ENCODE measurements at places on chromosomes 4 and X.

GRCh38 chr4:125357675-125358074 lies 42.9 kb downstream of the FAT4 start:
- DNase-seq: no peak

GRCh38 chr4:3307060-3307459 lies 14.2 kb downstream of the RGS12 start:
- no peak for DNase-seq

GRCh38 chrX:22520128-22520828 lies 247.6 kb downstream of the CBLL2 start:
- DNase-seq: peak; percentile 85

DNA sequence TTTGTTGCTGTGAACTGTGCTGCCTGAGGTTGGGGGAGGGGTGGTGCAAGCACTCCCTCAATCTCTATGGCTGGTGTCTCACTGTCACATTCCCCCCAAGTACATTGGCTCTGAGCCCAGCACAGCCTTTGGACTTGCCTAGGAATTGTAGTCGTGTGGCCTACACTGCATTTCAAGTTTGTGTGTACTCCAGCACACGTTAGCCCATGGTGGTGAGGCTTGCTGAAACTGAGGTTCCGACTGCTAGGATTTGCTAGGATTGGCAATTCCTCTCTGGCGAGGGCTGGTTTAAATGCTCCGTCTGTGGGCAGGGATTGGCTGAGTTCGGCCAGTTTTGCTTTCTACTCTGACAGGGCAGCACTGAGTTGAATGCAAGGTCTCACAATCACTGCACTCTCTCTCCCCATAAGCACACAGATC lies 121.7 kb upstream of the CXXC4 start:
- DNase-seq: no peak

DNA sequence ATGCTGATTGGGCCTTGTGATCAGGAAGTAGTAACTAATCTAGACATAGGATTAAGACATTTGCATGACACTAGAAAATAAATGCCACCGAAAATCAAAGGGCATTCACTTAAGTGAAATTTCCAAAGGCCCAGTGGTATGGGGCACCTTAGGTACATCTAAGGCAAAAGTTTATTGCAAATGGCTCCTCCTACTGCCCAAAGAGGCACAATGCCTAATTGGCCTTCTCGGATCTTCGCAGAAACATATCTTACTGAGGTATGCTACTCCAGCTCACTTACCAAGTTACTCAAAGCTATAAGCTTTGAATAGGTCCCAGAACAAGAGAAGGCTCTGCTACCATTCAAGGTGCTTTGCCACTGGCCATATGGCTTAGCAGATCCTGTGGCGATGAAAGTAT lies 174.8 kb upstream of the CXCL13 start:
- no peak for DNase-seq

DNA sequence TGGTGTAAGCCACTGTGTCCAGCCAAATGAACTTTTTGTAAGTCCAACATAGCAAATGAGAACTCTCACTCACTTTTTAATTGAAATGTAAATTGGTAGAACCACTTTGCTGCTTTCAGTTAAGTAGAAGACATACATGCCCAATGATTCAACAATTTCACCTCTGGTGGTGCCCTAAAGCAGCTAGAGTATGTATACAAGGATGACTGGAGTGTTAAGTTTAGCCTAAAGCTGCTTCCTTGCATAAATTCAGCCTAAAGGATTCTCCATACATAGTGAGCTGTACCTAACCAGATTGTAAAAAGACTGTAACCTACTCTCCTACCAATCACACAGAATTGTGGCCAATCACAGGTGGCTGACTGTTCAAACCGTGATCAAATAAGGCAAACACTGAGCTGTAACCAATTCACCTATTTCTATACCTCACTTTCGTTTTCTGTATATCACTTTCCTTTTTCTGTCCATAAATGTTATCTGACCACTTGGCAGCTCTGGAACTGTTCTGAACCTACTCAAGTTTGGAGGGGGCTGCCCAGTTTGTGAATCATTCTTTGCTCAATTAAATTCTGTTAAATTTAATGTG lies 39.9 kb downstream of the PDS5A start:
- DNase-seq: no peak

DNA sequence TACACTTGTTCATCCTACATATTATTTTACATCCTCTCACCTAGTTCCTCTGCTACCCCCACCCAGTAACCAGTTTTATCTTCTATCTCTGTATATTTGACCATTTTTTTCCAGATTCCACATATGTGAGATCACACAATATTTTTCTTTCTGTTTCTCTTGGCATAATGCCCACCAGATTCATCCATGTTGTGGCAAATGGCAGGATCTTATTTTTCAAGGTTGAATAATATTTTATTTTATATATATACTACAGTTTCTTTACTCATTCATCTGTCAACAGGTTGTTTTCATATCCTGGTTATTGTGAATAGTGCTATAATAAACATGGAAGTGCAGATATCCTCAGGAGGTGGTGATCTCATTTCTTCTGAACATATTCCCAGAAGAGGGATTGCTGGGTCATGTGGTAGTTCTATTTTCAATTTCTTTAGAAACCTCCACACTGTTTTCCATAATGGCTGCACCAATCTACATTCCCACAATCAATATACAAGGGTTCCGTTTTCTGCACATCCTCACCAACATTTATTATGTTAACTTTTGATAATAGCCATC lies 48.2 kb downstream of the THAP9 start:
- peak; percentile 29 for DNase-seq

DNA sequence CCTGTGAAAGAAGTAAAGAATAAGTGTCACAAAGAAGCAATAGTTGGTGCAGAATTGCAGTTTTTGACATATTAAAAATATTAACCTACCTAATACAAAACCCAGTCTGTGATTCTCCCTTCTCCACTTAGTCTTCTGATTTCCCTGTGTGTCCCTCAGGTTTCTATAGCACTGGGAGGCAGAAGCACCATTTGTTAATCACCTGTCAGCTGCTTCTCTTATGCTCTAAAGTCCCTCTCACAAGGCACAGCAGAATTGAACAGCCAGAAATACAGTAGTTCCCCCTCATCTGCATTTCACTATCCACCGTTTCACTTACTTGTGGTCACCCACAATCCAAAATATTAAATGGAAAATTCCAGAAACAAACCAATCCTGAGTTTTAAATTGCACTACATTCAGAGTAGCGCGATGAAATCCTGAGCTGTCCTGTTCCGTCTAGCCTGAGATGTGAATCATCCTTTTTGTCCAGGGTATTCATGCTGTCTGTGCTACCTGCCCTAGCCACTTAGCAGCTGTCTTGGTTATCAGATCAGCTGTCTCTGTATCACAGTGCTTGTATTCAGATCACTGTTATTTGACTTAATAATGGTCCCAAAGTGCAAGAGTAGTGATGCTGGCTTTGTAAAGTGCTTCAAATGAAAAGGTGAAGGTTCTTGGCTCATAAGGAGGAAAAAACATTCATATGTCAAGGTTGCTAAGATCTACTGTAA lies 984.1 kb upstream of the GRID2 start:
- DNase-seq: no peak

DNA sequence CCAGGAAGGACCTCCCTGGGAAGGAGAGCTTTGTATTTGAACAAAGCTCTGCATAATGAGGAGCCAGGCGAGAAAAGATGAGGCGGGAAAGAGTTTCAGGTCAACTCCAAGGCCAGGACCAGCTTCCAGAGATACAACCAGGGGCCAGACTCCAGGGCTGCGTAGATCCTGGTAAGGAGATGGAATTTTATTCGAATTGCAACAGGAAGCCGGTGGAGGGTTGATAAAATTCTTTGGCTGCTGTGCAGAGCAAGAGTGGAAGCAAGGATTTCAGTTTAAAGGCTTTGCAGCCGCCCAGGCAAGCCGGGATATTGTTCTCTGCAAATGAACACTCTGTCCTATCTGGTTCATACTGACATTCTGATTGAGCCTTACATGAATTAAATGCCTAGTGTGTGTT lies 40.2 kb upstream of the CBR4 start:
- DNase-seq: no peak

- no peak for DNase-seq
These were observed 245.5 kb upstream of the SLC7A11 start for GRCh38 chr4:138487670-138488069.

GRCh38 chr4:124121461-124121971 lies 591.0 kb downstream of the ANKRD50 start:
- peak; percentile 84 for DNase-seq

- DNase-seq: peak; percentile 50
These were observed at the start of gene SLC9B2 for GRCh38 chr4:103076747-103077347. SLC9B2 (minus strand) TSS chr4:103076761; CDS start chr4:103067550, 9,211 bp downstream.

GRCh38 chrX:16172391-16172790 lies 5.1 kb downstream of the MAGEB17 start:
- no peak for DNase-seq

GRCh38 chrX:7146703-7147412 lies 654 bp upstream of the STS start:
- DNase-seq: no peak

DNA sequence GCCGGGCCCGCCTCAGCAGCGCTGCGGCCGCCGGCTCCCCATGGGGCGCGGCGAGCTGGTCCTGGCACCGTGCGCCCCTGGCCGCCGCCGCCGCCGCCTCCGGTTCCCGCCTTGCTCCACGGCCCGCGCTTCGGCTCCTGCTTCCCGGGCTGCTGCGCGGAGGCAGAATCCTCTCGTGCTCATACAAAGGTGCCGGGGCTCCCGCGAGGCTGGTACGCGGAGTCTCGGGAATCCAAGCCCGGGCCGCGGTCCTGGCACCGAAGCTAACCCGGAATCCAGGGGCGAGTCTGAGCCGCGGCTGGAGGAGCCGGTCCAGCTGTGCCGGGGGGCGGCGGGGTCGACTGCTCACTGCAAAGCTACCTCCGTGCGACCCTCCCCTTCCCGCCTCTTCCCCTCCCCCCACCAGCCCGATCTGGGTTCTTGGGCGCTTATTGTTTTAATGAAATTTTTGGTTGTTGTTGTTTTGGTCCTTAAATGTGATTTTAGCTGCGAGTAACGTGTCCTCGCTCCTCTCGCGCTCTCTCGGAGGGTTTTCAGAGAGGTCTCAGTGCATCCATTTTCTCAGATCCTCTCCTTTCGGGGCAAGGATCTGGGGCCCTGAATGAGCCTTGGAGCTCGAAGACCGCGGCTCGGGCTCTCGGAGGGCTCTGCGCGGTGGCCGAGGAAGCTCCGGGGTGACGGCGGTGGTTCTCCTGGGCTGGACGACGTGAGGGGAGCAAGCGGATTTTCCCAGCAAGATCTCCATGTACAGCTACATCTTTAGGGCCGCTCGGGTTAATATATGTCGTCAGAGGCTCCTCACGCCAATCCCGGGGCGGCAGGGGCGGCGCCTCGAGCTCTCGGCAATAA lies at the start of gene HAND2:
Gene HAND2, minus strand, starts transcription at position 753 of the 849 bp plus-strand sequence. CDS start 940 bp downstream, outside the sequence.
- no peak for DNase-seq

- peak; percentile 10 for DNase-seq
These were observed 91.5 kb downstream of the GEMIN8 start for GRCh38 chrX:13938051-13938828.

DNA sequence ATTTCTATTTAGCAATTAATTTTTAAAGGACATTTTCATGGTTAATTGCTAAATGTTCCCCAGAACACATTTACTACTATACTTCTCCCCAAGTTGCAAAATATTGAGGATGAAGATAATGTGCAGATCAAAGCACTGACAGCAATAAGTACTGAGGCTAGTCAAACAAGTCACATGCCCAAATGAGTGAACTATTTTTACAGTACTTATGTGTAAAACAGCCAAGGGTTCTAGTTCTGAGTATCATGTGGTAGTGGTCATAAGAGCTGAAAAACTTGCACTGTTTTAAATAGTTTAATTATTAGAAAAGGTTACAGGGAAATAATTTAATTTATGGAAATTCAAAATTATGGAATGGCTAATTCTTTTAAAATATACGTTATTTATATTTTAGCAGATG lies 3.8 kb downstream of the GALNTL6 start:
- no peak for DNase-seq

DNA sequence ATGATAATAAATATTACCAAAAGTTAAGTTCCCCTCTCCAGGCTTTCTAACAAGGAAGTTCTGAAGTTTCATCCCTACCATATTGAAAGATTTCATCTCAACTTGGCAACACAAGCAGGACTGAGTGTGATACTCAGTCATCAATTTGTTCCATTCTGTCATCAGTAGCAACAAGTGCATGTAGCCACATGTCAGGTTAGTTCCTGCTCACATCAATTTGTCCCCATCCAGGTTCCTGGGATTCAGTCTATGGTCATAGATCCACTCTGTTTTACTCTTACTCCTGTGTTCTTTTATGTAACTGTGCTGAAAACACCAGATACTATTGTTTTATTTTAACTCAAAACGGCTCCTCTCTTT lies 22.2 kb downstream of the SMPX start:
- no peak for DNase-seq

DNA sequence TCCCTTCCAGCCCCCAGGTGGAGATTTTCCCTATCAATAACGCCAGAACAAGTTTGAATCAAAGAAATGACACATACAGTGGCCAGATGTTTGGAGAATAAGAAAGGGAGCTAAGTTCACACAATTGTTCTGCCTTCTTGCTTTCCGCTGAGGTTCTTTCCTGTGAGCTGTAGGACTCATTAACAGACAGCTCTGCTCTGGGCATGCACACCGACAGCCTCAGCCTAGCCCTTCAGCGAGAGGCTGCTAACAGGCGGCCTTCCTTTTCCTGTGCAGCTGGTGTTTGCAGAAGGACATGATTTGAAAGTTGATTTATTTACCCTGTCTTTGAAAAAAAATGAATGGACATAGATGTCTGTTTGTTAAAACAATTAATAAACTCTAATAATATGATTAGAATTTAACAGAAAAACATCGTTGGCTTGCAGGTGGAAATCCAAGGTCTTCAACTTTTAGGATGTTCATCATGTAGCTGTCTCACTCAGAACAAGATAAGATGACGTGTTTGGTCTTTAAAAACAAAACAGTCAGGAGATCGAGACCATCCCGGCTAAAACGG lies 183.3 kb downstream of the KDR start:
- DNase-seq: no peak

DNA sequence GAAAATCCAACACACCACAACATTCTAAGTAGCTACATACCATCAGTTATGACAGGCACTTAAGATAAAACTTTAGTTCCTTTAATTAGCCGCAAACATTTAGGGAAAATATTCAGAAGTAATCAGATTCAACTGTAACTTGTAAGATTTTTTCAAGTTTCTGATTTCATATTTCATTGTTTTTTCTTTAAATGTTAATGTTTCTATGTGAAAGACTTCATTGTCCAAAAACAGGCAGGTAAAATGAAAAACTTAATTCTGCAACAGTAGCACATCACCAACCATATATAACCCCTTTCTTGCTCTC lies 11.6 kb upstream of the ODAM start:
- DNase-seq: no peak

- no peak for DNase-seq
These were observed 116.2 kb downstream of the SMIM20 start for GRCh38 chr4:26030260-26030667.

- DNase-seq: no peak
These were observed 79.7 kb downstream of the SEL1L3 start for GRCh38 chr4:25783126-25783525.

GRCh38 chr4:142098380-142098779 lies 462.0 kb downstream of the IL15 start:
- DNase-seq: no peak
